Ascending aorta (tissue), 2 donors: ENCODE measurements at places on chromosomes 12 and 14.

DNA sequence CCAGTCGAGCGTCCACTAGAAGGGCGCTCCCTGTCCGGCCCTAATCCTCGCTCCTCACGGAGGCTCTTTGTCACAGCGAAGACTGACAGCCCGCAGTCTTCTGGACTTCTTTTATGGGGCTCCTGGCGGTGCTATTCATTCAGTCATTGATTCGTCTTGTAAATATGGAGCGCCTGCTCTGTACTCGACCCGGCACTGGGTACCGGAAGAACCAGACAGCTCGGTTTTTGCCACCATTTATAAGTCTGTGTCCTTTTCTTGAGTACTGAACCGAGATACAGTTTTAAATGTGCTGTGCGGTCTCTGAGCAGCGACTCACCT is 570 bp downstream of the DMAC2L start:
- no peak for DNase-seq

GRCh38 chr14:23301969-23302289 is 730 bp downstream of the PPP1R3E start:
- no peak for DNase-seq

DNA sequence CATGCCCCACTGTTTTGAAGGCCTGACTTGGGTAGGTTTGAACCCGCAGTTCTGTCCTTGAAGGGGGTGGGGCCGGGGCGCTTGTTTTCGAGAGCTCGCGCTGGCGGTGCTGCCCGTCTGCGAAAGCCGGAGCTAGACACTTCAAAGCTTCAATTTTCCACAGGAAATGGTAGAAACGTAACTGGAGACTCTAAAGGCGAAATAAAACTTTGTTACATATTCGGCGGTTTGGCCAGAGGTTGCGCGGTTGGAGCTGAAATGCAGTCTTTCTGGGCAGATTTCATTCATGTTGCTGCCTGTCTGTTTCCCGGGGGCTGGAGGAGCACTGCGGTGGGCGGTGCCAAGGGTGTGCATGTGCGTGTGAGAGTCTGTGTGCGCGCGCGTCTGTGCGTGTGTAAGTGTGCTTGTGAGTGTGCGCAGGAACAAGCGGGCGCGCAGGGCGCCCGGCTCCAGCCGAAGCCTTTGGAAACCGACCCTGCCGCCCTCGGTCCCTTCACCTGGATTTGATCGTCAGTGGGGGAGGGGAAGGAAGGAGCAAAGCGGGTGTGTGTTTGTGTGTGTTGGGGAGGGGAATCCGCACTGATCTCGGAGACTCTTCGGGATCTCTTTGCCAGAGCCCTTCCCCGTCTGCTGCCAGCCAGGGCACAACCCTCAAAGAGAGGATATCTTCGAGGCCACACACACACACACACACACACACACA is 227.7 kb upstream of the CRY1 start:
- no peak for DNase-seq

DNA sequence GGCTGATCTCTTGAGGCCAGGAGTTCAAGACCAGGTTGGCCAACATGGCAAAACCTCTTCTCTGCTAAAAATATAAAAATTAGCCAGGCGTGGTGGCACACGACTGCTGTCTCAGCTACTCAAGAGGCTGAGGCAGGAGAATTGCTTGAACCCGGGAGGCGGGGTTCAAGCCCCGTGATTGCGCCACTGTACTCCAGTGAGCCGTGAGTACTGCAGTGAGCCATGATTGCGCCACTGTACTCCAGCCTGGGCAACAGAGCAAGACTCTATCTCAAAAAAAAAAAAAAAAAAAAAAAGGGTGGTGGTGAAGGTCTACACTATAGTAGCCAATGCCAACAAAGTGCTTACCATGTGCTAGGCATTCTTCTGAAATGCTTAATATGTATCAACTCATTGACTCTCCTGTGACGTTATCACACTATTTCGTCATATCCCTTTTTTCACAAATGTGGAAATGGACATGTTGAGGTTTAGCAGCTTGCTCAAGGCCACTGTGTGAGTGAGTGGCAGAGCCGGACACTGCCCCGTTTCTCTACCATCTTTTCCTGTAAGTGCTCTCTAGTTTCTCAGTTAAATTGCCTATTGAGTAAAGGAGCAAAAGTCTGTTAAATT is 59.6 kb downstream of the GNS start:
- DNase-seq, result no peak

DNA sequence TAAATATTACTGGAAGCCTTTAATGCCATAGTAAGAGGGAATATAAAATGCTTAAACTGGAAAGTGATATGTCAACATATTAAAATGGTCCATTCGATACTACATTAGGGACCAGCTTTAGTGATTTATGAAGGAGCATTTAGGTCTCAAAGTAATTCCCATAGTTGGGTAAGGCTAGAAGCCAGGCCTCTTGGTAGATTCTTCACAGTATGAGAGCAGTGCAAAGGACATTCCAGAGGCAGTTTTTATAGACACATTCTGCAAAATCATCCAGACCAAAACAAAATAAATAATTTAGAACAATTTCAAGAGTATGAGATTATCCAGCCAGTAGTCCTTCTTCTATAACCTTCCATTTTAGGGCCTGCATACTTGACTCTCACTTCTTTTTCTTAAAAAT is 142.6 kb upstream of the PDZRN4 start:
- no peak for DNase-seq

- no peak for DNase-seq
Measured at GRCh38 chr12:67358781-67359338, 89.7 kb downstream of the CAND1 start.

GRCh38 chr12:120943482-120943881 is 34.9 kb upstream of the HNF1A start:
- DNase-seq, result no peak

GRCh38 chr12:2982361-2982760 is 23.2 kb downstream of the TEAD4 start:
- DNase-seq, result no peak
